ENCODE measurements at places on chromosomes 6 and 20.

DNA sequence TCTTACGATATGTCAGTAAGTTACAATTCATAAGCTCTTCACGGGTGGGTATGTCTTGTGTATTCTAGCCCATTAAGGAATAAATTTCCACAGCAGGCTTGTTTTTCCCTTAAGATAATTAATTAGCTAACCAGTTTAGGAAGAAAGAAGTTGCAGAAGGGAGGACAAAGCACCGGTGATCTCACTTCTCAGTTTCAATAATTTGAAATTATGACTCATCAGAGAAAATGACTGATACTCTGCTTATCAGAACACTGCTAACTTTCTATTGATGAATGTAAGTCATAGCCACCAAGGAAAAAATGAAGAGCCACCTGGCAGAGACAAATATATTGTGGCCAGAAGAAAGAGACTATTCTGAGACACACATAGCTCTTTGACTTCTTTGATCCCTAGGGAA lies 35.0 kb upstream of the ENTPD6 start:
- no peak for DNase-seq

GRCh38 chr6:36739947-36740817 lies 42.6 kb downstream of the RAB44 start:
- no peak for DNase-seq

- no peak for DNase-seq
These were observed 528.9 kb downstream of the MAFB start for GRCh38 chr20:40160097-40160550.

DNA sequence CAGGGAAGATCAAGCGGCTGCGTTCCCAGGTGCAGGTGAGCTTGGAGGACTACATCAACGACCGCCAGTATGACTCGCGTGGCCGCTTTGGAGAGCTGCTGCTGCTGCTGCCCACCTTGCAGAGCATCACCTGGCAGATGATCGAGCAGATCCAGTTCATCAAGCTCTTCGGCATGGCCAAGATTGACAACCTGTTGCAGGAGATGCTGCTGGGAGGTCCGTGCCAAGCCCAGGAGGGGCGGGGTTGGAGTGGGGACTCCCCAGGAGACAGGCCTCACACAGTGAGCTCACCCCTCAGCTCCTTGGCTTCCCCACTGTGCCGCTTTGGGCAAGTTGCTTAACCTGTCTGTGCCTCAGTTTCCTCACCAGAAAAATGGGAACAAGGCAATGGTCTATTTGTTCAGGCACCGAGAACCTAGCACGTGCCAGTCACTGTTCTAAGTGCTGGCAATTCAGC lies 51.6 kb upstream of the TTPAL start:
- DNase-seq = no peak

GRCh38 chr6:142412241-142412640 lies 110.4 kb downstream of the ADGRG6 start:
- no peak for DNase-seq

DNA sequence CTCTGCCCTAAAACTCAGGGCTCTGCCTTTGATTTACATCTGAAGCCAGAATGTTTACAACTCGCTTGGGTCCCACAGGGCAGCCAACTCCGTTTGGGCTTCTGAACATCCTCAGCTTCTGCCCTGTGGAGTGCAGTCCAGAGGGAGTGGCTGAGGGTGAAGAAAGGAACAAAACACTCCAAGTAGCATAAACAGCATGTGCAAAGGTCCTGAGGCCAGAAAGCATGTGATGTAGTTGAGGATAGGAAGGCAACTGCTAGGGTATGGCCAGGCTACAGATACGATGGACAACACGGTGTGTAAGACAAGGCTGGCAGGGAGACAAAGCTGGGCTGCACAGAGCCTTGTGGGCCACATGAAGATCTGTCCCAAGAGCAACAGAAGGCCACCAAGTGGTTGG lies 12.5 kb downstream of the JAG1 start:
- no peak for DNase-seq

- no peak for DNase-seq
These were observed 31.2 kb downstream of the RREB1 start for GRCh38 chr6:7138921-7139358.

DNA sequence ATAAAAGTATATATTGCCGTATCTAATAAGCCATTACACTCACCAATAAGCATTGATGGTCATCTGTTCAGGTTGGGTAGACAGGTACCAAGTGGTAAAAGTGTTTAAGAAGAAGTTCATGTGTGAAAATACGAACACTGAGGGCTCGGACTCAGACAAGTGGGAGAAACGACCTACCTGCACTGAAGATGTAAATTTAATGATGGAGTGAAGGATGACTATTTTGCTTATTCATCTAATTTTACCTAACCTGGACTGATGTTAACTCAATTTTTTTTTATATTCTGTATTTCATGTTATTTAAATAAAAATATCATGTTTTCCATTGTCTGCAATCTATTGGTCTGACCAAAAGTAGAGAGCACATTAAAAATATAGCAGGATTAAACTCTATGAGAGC lies 469.1 kb upstream of the BTBD3 start:
- DNase-seq = no peak

- DNase-seq = peak; percentile 53
These were observed 57.9 kb downstream of the TRIM38 start for GRCh38 chr6:26020329-26021000.

GRCh38 chr20:46128310-46129151 lies 10.4 kb downstream of the CD40 start:
- DNase-seq = no peak

- DNase-seq = no peak
These were observed 40.4 kb upstream of the ARHGAP18 start for GRCh38 chr6:129750360-129750759.

- DNase-seq = no peak
These were observed 50.6 kb upstream of the NELFCD start for GRCh38 chr20:58930496-58930895.

- DNase-seq = peak; percentile 51
These were observed 512 bp downstream of the TAP1 start for GRCh38 chr6:32852844-32853540.

Measured in activated T-helper 9 cell treated with anti-CD3 and anti-CD28 coated beads, Interleukin-2, amount 50 U/mL, for 16 hours (primary cell).